Activated gamma-delta T cell treated with Interleukin-2 at 50 U/mL for 16 hours (primary cell): ENCODE measurements at places on chromosomes 5 and 9.

DNA sequence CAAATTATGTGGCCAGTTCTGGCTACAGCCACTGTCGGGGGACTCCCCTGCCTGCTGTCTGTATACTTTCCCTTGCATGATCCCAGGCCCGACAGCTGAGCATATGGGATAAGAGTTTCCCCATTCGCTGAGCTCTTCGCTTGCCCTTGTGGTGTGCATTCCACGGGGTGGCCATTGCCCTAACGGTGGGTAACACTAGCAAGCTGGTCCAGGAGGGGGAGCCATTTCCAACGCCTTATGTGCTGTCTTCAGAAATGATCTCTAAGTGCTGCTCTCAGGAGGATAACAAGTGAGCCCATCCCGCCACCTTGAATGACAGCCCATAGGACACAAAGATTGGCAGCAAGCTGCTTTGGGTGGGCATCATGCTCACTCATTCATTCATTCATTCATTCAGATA, 190.9 kb downstream of the FSTL4 start:
- no peak for DNase-seq

- no peak for DNase-seq
These were observed 25.7 kb downstream of the WWC1 start for GRCh38 chr5:168317096-168317520.

GRCh38 chr5:6118691-6119090, 259.7 kb downstream of the MED10 start:
- DNase-seq: no peak

DNA sequence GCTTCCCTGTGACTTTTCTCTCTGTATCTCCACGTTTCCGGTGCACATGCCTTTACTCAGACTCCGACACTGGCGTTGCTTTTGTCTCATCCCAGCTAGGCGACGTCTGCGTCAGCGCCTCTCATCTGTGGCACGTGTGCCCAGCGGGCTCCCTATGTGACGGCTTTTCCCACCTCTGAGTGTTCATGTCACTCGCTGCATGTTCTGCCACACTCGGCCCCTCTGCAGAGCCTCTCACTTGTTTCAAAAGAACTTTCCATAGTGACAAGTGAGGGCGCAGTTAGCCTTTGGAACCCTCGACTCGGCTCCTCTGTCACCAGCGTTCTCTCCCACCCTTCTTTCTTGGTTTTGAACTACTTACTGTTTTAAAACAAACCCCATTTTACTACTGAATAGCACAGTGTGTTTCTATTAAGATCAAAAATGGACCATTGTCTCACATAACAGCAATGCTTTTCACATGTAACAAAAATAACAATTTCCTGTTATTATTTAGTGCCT, 113.4 kb upstream of the CACNA1B start:
- no peak for DNase-seq

GRCh38 chr9:127918183-127919107, 1.6 kb upstream of the ST6GALNAC4 start:
- no peak for DNase-seq

DNA sequence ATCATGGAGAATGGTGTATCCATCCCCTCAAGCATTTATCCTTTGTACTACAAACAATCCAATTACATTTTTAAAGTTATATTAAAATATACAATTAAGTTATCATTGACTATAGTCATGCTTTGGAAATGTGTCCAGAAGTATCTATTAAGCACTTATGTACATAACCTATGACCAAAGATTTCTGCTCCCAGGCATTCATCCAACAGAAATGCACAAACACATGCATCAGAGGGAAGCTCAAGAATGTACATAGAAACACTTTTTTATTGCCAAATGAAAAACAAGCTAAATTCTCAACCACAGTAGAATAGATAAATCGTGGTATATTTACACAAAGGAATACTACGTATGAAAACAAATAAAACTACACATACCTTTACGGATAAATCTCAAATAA, 700.5 kb upstream of the ZNF608 start:
- no peak for DNase-seq

- no peak for DNase-seq
These were observed 24.4 kb downstream of the NPR3 start for GRCh38 chr5:32735512-32735911.

GRCh38 chr5:173703466-173703865, 87.0 kb upstream of the BOD1 start:
- DNase-seq: no peak

GRCh38 chr5:75363111-75363510, 26.1 kb downstream of the HMGCR start:
- no peak for DNase-seq

GRCh38 chr9:134295746-134296250, 30.5 kb upstream of the RXRA start:
- no peak for DNase-seq

DNA sequence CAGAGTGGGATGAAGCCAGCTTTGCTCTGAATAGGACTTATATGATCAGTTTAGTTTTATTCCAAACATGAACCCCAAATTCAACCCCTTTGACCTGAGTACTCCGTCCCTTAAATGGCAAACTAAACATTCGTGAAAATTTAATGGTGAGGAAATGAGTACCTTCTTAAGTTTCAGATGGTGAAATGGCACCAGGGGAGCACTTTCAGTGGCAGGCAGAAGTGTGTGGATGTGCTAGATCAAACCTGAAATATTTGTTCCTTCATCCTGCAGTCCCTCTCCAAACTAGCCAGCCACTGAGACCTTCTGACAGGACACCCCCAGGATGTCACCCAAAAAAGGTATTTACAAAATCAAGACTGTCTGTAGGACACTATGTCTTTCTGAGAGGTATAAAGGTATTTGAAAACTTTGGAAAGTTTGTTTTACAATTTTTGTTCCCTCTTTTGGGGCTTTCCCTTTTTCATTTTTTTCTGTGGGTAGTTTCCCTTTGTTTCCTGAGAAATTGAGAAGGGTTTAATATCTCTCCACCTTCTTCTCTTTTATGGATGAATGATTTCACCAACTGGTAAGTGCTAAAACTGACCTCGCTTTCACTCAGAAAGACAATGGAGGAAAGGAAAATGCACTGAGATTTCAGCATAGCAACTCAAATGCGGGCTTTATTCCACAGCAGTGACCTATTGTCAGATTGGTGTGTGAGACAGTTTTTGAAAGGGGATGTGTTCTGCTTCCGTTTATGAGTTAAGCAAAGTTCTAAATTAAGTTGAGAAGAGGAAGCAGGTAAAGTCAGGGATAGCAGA, 127.1 kb downstream of the TMC1 start:
- DNase-seq: no peak

DNA sequence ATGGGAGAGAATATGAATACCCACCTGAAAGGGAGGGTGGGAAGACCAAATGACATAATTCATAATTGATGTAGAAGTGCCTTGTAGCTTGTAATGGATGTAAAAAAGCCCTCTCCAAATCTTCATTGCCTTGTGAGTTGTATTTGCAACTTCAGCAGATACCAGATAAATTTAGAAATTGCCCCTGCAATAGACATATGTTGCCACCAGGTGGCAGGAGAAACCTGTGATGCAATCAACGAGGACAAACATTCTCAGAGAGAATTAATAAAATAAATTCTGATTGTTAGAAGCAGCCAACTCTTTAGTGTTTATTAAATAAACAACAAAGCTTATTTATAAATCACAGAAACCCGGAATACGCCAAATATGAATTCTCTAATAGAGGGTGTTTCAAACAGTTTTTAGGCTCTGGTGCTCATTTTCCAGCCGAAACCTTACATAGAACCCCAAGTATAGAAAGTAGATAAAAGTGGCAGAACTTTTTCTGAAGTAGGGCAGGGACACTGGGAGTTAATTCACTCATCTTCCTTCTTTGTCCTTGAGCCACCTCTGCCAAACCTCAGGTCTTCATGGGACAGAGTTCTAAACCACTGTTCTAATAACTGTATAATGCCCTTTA, 147.8 kb downstream of the TMEM38B start:
- DNase-seq: no peak

DNA sequence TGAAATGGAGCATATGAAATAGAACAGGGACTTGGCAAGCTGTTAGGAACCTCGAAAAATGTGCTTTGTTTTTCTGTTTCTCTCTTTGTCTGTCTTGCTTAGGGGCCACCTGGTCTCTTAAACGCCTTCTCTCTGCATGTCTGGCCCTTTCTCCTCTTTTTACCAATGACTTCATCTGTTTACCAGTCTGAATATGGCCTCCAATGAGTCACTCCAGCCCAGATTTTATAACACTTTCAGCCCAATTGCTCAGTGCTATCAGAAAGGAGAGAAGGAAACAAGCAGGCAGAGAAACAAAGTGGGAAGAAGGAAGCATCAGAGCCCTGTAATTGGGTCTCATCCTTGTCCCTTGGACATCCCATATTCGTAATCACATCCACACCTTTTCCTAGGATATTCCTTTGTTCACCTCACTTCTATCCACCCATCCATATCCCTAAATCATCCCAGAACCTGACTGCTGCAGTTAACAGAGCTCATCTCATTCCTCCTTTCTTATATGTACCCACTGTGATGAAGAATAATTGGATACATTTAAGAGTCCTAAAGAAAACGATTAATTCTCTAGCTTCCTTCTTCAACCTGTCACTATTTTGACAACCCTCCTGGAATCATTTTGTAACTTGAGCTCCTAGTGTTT, 151.8 kb upstream of the GPR151 start:
- no peak for DNase-seq

DNA sequence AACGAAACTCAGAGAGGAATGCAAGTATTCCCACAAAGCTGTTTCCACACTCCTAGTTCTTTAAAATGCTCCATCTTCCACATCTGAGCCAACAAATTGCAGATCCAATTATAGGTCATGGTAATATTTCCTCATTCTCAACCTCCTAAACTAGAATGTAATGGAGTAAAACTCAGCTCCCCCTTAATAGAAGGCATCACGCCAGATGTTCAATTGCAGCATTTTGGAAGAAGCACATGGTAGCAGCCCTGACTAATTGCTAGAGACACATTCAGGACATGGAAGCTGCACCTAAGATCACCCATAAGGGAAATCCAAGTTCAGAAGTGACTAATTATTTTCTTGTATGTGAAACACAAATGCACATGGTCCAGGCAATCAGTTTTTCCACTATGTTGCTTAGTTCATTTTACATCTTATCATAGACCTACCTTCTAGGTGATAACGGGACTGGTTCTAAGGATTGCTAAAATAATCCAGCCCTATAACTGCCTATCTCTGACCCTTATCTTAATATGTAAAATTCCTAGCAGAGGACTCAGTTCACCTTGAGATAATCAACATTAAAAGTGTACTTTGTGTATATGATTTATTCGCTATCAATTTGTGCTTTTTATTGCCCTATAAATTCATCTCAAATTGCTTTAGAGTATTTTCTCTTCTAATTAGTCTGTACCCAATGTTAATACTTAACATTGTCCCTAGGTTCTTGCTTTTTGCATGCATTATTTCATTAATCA, 75.1 kb downstream of the GABRB2 start:
- no peak for DNase-seq

GRCh38 chr5:142769251-142769792, 855 bp upstream of the ARHGAP26 start:
- DNase-seq: no peak
